ENCODE measurements at places on chromosomes 1 and 21.

- DNase-seq = no peak
Observed at GRCh38 chr1:219244864-219245263, 71.2 kb downstream of the LYPLAL1 start.

- no peak for DNase-seq
Observed at GRCh38 chr1:82901118-82901517, 1097.8 kb downstream of the TTLL7 start.

DNA sequence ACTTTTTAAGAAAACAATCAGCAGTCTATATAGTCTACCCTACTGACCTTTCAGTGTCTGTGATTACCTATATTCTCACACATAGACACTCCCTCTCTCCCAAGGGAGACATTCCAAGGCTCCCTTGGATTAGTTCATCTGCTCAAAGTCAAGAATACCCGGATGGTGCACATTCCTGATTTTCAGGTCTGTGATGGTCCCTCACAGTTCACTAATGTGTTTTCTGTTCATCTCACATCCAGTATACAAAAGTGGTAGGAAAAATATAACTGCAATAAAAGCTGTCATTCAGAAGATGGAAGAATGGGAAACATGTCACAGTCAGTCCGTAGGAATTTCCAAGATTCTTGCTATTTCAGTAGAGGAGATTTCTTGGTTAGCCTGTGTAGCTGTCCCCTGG is 224.1 kb upstream of the CACYBP start:
- no peak for DNase-seq

GRCh38 chr1:17276568-17276967 is 27.7 kb downstream of the PADI3 start:
- no peak for DNase-seq

Measured in NCI-H460 (cell line).